ENCODE measurements at places on chromosomes 6 and 20.

DNA sequence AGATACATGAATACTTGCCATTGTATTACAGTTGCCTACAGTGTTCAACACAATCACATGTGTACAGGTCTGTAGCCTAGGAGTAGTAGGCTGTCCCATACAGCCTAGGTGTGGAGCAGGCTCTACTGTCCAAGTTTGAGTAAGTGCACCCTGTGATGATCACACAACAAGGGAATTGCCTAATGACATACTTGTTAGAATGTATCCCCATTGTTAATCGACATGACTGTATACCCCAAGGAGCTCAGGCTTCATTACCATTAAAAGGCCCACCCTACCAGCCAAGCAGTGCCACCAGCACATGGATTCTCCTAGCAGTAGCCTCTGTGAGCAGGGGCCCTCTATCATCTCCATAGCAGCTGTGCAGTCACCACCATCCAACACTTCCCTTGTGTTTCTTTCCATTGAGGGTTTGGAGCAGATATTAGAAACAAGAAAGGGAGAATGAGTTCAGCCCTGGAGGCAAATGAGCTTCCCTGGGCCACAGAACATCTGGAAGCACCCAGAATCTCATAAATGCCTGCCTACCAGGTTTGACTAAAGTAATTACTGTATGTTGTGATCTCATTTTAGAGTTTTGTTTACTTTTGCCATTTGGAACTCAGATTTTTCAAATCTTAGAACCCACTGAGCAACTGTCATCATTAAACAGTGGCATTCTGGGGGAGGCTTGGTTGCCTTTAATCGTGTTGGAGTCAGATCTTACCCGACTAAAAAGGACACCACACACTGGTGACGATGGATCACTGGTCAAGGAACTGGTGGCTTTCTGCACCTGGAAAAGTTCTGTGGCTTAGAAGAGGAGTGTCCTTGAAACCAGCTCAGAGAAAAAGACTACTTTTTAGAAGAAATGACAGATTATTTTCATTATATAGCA, 104.9 kb downstream of the TULP4 start:
- no peak for DNase-seq

DNA sequence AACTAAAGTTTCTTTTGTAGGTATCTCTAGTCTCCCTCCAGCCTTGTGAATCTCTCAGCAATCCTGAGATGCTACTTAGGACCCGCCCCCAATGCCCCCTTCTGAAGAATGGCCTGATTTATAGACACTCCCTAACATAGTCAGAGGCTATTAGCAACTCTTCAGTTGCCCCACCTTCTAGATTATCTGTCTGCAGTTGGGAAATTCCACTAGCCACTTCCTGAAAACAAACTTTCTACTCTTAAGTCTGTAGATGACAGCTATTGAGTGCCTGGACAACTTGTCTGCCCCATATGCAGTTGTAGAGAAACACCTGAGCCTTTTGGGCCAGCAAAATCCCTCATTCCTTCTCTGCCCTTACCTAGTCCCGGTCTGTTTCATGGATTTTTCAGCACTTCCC, 188.2 kb upstream of the PREP start:
- no peak for DNase-seq

- DNase-seq = no peak
Observed at GRCh38 chr6:142297996-142298753, 3.6 kb upstream of the ADGRG6 start.

DNA sequence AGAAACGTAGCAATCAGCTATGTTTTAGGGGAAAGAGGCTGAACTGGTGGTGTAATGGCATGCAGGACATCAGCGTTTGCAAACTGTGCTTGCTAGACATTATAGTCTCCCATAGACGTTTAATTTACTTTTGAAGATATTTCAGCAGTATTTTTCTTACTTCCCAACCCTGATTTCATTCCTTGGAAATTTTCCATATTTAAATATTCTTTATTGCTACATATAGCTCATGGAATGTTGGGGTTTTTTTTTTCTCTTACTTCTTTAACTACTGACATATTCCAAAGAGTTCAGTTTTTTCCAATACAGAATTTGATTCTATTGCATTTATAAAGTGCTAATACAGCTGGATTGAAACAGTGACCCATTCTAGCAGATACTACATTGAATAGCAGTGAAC, 694.4 kb upstream of the CITED2 start:
- no peak for DNase-seq

DNA sequence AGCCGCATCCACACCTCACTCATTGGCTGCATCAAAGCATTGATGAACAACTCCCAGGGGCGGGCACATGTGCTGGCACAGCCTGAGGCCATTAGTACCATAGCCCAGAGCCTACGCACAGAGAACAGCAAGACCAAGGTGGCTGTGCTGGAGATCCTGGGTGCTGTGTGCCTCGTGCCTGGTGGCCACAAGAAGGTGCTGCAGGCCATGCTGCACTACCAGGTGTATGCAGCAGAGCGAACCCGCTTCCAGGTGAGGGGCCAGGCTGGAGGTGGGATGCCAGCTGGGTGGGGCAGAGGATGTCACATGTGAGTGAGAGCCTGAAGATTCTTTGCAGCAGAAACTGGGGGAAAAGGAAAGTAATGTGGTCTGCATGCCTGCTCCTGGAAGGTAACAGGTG, 66.7 kb downstream of the MOCS1 start:
- no peak for DNase-seq

GRCh38 chr6:151034825-151035781, 169.6 kb downstream of the MTHFD1L start:
- no peak for DNase-seq

DNA sequence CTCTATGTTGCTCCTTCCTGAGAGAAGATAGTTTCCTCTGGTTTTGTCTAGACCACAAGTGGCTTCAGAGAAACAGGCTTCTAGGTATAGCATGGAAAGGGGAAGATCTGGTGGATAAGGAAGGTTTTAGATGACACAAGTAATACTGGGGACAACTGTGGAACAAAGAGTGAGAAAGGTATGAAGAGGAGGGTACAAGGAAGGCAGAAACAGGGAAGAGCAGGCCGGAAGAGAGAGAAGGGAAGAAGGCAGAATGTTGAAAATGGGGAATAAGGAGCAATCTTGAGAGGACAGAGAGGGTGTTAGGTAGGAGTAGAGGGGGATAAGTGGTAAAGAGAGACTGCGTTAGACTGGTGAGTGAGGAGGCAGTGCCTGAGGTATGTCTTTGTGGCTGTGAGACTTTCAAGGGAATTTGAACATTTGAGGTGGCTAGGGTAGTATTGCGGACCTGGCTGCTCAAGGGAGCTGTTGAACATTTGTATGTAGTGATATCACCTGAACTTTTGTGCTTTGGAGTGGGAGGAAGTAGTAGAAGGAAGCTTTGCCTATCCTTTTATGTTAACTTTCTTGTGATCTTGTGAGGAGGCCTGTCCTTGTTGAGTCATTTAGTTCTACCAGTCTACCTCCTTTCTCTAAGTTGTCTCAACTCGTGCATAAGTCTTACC, 69.5 kb downstream of the FOXO3 start:
- DNase-seq = peak; percentile 12

DNA sequence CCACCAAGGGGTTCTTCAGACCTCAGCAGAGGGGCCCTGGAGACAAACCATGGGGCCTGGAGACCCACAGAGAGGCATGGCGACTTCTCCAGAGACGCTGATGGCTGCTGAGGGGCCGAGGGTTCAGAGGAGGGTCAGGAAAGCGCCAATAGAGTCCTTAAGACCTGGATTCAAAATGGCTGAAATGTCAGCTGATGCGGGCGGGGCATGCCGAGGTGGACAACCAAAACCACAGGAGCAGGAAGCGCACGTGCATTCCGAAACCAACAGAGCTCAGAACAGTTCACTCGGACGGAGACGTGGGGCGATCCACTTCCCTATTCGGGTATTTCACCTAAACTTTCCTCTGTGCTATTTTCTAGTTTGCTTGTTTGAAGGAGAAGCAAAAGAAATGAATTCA, 99.9 kb upstream of the RIN2 start:
- no peak for DNase-seq

DNA sequence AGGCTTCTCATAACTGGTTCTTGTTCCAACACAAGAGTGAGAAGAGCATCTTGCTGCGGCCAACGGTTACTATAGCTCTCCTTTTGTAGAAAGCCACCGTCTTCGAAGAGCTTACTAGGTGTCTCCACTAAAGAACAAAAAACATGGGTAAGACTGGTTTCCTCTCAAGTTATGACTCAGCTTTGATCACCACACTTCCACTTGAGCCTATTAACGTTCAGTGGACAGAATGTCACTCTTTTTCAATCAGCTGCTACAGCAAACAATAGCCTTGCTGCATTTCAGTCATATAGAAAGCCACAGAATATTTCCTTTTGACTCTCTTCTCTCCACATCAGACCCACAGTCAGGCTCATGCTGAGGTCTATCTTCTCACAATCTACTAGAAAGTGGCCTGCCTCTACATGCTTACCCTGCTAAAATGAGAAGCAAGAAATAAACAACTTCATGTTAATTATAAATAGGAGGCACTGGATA, 243.5 kb upstream of the PREP start:
- DNase-seq = peak; percentile 30

DNA sequence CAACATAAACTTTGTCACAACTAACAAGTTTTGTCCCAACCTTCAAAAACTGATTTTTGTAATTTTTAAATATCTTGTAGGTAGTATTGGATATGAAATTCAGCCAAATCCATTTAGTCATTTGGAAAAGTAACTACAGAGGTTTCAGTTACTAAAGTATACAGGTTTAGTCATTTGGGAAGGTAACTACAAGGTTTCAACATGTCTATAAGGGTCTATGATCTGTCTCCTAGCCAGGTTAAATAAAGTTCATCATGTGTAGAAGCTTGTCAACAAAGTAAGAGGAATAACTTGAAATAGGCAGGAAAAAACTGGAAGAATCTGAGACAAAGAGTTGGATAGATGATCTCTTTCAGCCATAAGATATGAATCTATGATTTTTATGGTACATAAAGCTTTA, 229.8 kb downstream of the COL12A1 start:
- no peak for DNase-seq

GRCh38 chr6:145749632-145750031, 14.3 kb upstream of the EPM2A start:
- DNase-seq = no peak

DNA sequence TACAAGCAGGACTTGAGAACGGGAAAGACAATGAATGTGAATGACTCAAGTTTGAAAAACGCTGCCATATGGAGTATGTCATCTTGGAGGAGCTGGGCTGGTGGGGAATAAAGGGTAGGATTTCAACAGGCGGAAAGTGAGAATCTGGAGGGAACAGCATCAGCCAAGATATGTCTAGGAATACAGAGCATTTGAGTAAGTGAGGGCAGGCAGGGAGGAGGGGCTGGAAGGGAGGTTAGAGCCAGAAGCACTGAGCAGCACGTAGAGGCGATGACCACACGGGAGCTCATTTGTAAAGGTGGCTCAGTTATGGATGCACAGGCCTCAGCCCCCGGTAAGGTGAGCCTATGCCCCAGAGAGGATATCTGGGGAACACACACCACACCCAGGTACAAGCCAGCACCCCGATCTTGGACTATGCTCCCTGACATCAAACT, 115.1 kb downstream of the ZMYND8 start:
- no peak for DNase-seq

- peak; percentile 70 for DNase-seq
Observed at GRCh38 chr6:32195902-32196681, 3.6 kb upstream of the GPSM3 start.

DNA sequence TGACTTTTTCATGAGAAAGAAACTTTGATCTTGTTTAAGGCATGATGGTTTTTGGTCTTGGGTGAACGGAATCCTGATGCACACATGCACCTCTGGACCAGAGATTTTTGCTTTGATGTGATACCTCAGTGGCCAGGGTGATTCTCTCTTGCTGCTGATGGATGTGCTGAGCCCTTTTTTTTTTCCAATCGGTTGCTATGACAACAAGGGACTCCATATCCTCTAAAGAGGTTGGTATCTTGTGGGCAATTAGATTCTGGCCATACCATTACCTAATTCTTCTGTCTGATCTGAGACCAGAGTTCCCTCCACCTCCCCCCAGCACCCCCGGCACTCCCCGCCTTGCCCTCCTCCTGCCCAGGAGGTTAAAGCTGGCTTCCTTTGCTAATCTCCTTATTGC, 24.9 kb downstream of the PDYN start:
- no peak for DNase-seq

DNA sequence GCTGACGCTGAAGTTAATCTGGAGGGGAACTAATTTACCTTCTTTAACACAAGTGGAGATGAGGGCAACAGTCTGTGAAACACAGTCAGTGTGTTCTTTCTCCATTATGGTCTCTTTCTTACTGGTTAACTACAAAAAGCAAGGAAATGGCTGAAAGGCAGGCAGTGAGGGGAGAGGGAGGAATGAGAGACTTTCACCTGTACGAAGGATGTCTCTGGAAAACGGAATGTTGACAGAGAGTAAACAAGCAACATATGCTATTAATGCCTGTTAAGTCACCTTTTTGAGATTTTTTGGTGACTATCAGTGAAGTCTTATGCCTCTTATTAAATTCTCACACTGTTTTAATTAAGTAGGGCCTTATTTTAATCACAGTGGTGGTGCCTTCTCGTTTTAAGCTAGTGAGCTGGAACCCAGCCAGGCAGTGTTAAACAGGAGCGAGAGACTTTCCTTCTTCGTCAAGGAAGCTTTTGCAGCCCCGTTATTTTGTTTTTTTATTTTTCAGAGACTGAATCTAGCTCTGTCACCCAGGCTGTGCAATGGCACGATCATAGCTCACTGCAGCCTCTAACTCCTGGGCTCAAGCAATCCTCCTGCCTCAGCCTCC, 165.6 kb downstream of the ATXN1 start:
- DNase-seq = no peak

DNA sequence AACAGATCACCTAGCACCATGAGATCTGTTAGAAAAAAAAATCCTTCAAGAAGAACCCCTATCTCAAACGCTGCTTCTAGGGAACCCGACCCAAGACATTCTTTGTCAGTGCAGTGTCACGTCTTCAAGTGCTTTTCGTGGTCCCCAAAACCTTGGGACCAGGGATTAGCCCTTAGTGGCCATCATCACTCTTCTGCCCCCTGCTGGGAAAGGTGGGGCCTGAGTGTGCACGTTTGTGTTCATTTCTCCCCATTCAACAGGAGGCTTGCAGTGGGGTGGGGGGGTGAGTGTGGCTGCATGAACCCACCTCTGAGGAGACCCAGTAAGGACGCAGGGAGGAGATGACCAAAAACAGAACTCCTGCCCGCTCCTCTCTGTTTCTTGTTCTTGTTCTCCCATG, 218.2 kb upstream of the RNF24 start:
- DNase-seq = peak; percentile 9

DNA sequence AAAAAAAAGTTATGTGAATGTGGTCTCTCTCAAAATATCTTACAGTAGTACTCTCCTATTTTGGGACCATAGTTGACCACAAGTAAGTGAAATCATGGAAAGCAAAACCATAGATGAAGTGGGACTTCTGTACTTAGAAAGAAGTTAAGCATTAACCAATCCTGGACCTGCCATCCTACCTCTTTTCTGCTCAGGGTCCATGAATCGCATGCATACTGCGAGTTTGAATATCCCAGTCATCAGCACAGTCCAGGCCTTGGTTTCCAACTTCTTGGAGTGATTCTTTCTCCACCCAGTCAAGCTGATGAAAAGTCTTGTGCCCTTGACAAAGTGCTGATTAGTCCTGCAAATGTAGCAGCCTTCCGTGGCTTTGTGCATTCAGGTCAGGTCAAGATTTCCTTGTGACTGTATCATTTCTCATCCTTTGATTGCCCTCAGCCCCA, 46.0 kb downstream of the RNF217 start:
- no peak for DNase-seq

GRCh38 chr20:46955601-46956556, 61.2 kb downstream of the EYA2 start:
- DNase-seq = no peak

- no peak for DNase-seq
Observed at GRCh38 chr6:36783603-36784375, 55.5 kb downstream of the CPNE5 start.

Data from activated CD4-positive, alpha-beta T cell treated with anti-CD3 and anti-CD28 coated beads, Interleukin-2, amount 50 U/mL, for 48 hours (primary cell).